ENCODE measurements at places on chromosomes 12 and 14.

DNA sequence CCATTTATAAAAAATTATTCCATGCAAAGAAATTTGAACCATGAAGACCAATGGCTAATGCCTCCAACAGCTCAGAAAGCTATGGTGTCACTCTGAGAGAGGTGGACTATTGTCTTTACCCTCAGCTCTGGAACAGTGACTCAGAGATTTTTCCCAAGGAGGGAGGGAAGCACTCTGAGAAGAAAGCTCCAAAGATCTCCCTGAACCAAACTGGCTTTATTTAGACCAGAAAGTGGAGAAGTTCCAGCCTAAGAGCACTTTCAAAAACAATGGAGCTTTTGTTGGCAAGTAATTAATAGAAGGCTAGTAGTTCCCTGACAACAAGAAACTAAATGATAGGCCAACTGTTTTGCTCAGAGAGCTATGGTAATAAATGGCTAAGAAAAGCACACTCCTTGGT, 599.9 kb upstream of the MDGA2 start:
- no peak for DNase-seq

GRCh38 chr14:21019366-21019765, 5.5 kb downstream of the NDRG2 start:
- no peak for DNase-seq

DNA sequence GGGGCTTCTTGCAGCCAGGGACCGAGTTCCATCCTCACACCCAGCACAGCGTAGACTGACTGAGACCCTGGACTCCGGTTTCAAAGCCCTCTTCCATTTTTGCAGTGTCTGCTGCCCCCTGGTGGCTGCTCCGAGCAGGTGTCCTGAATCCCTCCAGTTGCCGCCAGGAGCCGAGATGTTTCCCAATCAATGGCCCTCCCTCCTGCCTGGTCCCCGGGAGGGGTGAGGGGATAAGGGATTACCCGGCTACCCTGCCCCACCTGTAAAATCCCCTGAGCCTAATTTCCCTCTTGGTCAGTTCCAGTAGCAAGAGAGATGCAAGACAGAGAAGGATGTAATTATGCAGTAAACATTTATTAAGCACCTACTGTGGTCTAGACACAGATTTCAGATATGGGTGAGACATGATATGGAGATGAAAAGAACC, 55.0 kb downstream of the PHETA1 start:
- DNase-seq, result peak; percentile 60

DNA sequence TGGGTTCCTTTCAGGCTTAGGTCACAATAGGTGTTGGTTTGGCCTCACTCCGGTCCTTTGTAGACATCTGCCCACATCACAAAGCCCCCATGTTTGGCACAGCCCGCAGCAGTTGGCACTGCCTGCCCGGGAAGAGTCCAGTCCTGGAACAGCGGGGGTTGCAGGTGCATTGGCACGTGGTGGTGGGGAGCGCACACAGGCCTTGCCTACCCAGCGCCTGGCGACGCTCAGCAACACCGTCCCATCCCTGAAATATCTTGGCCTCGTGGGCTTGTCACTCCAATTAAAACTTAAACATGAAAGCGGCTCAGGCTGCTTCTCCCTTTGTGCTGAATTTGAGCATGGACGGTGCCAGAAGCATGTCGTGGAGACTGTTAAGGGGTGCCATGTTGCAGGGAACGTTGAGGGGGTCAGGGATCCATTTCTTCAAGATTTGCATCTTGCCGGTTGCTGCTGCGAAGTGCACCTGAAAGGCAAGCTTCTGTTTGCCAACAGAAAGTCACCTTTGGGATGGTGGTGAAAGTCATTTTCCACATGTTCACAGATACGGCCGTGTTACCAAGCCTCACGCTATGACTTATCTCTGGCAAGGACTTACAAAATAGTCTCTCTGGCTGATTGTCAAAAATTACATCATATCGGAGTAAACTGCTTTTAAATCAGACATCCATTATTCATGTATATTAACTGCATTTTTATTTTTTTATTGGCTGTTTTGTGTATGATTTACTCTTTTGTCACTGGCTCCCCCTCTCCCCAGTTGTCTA, 91.5 kb downstream of the FBXW8 start:
- peak; percentile 25 for DNase-seq

DNA sequence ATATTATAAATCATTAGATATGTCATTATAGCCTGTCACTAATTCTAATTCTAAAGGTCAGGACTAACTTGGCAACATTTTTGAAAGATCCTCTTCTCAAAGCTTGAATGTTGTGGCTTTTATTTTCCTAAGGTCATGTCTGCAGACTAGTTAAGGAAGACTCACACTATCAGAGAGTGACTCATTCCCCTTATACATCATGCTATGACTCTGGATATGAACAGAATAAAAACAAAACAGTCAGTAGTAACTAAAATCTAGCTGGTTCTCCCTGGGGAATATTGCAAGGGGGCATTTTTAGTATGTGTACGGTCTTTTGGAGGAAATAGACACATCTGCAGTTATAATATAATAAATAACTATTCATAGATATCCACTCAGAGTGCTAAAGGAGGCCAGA, 170.6 kb downstream of the SLC2A13 start:
- DNase-seq, result no peak

DNA sequence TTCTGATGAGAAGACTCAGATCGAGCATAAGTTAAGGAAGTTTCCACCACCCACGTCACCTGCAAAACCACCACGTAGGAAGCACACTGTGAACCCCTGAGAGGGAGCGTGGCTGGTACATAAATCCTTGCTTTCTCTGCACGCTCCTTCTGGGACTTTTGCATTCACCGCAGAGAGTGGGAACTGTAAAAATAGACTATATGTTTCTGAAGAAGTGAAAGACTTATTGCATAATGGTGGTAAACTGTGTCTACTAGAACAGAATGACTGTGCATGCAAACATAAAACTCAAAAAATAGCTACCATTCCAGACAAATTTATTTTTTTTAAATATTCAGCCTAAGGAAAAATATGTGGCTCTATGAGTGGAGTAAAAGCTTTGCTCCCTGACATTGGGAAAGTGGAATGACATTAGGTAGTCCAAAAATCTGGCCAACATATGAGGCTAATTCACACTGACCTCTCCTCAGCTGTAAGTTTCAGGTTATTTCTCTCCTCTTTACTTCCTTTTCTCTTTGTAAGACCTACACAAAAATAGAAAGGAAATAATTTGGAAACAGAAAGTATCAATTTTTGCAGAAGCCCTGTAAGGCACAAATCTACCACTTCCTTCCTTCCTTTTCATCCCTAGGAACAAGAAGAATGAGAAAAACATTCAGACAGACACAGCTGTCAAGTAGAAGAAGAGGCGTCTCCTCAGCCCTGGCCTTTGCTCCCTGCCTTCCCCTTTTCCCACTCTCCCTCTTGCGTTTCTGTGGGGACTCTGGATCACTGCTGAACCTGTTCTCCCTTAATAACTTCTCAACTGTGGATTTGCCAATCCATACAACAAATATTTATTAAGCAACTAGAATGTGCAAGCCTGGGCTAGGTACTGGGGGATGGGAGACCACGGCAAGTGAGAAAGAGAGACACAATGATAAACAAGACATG, 264.3 kb upstream of the FOXN3 start:
- DNase-seq, result no peak

DNA sequence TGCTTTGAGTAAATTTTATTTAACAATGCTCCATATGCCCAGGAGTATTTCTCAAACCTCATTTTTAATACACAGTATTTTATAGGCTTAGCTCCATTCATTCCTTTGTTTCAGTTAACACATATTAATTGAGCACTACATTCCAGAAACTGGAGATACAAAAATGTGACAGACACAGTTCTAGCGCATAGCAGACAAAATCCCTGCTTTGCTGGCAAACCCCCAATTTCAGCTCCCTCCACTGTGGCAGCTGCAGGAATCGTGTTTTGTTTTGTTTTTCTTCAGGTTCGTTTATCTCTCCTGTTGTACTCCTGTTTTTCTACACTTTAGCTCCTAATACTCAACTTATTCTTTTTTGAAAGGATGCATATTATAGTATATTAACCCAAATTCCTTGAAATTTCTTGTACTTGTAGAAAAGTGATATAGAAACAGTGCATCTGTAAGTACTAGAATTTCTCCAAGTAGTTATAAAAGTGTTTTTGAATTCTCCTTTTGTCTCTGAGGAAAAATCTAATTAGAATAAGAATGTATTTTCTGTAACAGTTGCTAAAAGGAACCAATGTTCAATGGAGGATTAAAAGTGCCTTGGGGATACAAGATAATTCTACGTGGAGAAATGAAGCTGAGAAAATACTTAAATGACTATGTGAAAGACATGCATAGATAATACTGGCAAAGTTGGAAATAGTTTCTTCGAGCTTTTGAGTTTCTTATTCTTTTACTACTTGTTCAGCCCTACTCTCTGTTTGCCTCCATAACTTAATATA, 6.4 kb upstream of the RAB21 start:
- DNase-seq, result no peak

GRCh38 chr12:20319366-20319765, 49.0 kb upstream of the PDE3A start:
- no peak for DNase-seq

DNA sequence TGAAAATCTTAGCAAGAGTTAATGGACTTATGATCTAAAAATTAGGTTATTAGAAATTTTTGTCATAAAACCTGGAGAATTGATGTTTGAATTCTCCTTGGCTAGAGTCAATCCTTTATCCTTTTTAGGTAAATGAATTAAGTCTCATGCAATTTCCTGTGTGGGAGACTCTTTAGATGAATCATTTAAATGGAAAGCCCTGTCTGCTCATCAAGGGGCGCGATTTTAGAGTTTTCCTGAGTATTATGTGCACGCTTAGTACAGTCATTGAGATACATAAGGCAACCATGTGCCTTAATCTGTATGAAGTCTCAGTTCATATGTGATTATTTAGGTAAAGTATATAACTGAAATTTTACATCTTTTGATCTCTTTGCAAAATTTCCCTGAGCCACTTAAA, 974.7 kb downstream of the NRXN3 start:
- no peak for DNase-seq

Data from right lung (tissue), 10 donors.